ENCODE measurements at places on chromosomes 11 and 22. TPM values are rescaled to one million over a fixed set of nuclear protein-coding genes. Genes with fewer than 3 reads are reported as not detected.

Gene IGSF22
- total RNA-seq, result 4.2 TPM

Gene MMP10
- total RNA-seq, result not detected

Gene CHID1
- 30.5 TPM for total RNA-seq

Gene PTGDR2
- total RNA-seq, result 0.62 TPM

Gene PANX3
- 0.04 TPM for total RNA-seq

Gene FGF3
- 0.09 TPM for total RNA-seq

Gene POU2AF1
- total RNA-seq, result 0.04 TPM

Gene KREMEN1
- 44.9 TPM for total RNA-seq

DNA sequence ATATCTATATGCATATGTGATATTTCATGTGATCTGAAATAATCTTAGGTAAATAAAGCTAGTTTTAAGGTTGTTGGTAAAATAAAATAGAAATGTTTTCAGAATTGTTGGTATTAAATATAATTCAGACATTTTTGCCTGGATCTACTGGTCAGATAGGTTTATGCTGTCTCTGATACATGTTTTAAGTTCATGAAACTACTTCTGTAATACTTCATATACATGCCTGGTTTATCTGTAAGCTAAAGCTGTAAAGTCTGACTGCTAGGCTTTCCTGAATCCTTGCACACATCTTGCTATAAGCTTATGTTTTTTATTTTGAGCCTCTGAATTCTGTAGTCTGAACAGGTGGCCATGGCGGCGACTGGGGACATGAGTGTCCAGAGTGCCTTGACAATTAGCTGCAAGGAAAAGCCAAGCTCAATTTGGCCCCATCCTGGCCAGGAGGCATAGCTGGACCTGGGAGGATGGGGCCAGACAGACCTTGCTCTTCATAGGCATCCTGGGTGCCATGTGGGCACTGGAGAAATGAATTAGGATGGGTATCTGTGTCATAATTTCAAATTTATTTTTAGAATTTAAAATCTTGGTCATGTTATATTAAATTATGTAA, 241.0 kb upstream of the UBASH3B start:
- no peak for DNase-seq

- DNase-seq, result no peak
Measured at GRCh38 chr22:29244785-29245625, 22.8 kb downstream of the RHBDD3 start.

DNA sequence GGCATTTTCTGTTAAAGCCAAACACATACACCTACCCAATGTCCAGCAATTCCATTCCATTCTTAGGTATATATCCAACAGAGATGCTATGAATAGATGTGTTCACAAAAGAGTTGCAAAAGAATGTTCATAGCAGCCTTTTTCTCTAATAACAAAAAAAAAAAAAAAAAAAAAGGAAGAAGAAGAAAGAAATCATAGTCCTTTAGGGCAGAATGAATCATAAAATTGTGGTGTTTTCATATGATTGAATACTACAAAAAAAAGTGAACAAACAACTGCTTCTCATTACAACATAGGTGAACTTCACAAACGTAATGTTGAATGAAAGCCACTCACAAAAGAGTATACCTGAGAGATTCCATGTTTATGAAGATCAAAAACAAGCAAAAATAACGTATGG, 66.8 kb upstream of the GRK3 start:
- no peak for DNase-seq

DNA sequence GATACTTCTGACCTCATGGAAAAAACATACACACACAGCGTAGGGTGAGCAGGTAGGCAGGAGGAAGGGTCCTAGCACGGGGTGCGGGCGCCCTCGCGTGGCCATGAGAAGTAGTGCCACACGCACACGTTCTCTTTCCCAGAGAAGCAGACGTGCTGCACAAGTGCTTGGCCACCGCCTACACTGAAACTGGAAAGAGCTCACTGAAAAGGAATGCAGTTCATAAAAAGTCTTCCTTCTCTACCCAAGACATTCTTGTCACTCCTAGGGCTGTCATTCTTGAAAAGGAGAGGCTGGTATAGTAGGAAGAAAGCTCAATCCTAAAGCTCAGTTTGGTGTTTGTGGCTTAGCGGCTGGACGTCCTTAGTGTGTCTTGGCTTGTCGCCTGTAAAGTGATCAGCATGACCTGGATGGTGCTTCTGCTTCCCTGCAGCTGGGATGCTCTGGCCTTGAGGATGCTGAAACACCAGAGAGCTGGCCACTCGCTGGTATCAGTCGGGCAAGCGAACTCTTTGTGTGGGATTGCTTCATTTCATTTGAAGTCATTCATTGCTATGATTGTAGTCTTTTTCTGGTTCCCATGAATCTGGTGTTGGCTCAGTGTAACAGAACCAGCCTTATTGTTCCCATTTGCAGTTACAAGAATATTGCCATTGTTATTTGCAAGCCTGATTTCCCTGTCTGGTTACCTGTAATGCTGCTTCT, 303.8 kb downstream of the NTM start:
- DNase-seq, result peak; percentile 86

- DNase-seq, result no peak
Measured at GRCh38 chr22:38049812-38050619, 7.2 kb upstream of the PICK1 start.

DNA sequence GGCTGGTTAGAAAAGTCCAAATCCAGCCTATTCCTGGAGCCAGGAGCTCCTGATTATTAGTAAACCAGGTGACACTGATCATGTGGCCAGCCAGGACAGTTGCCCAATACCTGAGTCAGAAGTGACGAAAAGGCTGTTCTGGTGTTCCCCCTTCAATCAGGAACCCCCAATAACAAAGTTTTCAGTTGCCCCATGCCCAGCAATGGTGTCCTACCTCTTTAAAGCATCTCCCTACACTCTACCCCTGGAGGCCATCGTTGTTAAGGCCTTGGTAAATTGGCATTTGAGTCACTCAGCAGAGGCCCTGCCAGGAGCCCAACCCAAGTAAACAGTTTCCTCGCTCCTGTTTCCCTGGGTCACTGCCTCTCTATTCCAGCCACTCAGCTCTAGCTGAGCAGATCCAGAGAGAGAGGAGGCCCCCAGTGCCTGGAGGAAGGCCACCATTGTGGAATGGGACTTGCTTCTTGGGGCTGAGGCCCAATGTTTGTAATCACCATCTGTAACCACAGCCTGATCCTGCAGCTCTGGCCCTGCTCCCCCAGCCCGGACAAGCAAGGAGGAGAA, 25.0 kb downstream of the ARHGAP1 start:
- peak; percentile 76 for DNase-seq

DNA sequence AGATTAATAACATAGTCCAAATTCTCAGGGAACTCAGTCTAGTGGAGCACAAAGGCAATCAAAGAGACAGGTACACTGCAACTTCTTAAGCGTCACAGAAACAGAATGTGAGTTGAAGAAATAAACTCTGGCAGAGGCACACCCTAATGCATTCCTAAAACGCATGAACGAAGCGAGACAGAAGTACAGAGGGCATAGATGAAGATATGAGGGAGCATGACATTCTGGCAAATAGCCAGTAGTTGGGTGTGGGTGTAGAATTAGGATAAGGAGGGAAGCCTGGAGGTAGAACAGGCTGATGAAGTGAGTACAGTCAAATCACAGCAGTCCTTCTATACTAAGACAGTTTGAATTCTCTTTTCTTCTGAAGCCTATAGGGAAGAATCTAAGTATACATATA, 838.7 kb upstream of the API5 start:
- DNase-seq, result no peak

GRCh38 chr11:65315204-65315865, 669 bp downstream of the CDC42EP2 start:
- DNase-seq, result peak; percentile 90

DNA sequence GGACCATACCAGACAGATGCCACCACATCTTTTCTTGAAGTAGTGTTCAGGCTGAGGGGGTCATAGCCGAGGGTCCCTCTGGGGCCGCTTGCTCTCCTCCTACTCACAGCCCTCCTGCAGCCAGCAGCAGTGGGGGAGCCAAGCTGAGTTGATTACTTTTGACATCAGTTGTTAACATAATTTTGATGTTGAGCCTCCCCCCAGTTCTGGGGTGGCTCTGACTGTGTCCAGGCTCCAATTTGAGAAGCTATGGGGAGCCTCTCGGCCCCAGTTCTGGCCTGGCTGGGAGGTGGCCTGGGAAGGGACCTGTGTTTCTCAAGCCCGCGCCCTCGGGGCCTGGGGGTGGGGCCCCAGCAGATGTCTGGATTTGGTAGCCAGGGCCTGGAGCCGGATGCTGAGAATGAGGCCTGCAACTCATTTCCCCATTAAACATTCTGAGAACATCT, 47.9 kb downstream of the KCNQ1OT1 start:
- DNase-seq, result peak; percentile 90

DNA sequence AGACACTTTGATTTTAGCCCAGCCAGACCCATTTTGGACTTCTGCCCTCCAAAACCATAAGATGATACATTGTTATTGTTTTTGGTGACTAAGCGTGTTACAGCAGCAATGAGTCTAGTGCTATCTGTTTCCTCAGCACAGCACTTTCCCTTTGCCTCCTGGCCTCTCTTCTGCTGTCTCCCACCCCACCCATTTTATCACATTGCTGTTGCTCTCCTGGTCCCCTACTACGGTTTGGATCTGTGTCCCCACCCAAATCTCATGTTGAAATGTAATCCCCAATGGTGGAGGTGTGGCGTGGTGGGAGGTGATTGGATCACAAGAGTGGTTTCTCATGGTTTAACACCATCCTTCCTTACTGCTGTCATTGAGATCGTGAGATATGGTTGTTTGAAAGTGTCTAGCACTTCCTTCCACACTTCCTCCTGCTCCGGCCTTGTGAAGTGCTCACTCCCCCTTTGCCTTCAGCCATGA, 59.8 kb upstream of the CD82 start:
- no peak for DNase-seq

DNA sequence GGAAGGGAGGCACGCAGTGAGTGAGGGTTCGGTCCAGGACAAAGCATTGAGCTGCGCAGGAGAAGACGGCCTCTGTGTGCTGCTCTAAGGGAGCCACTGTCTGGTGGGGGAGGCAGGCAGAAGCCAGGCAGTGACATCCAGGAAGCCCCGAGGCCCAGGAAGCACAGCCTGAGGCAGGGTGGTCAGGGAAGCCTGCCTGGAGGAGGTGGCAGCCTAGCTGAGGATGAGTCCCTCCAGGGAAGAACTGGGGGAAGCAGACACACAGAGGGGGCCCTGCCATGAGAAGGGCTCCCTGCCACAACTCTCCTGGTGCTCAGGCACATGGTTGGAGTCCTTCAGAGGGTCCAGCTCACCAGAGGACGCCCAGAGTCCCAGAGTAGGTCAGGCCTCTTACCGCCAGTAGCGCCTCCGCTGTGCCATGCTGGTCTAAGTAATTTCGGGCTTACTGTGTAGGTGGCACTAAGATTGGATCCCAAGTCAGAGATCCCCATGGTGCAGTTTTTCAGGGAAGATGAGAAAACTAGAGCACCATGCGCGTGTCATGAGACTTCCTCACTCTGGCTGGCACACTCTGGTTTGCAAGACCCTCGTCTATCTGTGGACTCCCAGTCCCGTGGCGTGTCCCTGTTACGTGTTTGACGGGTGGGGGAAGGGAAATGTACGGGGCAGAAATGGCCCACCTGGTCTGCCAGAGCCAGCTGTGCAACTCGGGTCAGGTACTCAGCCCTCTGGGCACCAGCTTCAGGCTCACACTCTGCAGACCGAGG, 887.2 kb downstream of the BRD1 start:
- no peak for DNase-seq

GRCh38 chr11:86396396-86396795, 21.7 kb downstream of the CCDC81 start:
- no peak for DNase-seq

GRCh38 chr11:100930185-100930778, 199.3 kb downstream of the PGR start:
- DNase-seq, result peak; percentile 88

DNA sequence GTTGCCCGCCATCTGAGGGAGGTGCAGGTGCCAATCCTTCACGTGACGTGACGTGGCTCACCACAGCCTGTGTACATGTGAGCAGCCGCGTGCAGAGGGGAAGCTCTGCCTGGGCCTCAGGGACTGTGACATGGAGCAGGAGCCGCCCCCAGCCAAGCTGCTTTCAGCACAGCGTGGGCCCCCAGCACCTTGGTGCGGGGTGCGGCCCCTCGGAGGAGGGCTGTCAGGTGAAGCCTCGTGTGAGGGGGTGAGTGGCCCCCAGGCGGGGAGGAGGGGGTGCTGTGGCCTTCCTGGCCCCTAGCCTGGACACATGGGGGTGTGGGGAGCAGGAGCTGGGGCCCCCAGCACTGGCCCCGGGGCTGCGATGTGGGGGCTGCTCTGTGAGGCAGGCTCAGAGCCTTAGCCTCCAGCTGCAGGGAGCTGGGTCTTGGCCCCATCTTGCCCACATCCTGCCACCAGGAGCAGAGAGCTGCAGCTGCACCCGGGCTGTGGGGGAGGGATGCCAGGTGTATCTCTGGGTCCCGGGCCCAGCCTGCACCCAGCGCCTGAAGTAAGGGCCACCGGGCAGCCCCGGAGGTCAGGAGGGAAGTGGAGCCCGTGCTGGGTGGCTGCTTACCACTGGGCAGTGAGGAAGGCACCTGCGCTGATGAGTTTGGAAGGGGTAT, at the start of gene ADORA2A:
ADORA2A (plus strand) TSS at position 100 of the 665 bp plus-strand sequence. CDS start 5,806 bp downstream, outside the sequence.
- DNase-seq, result no peak

DNA sequence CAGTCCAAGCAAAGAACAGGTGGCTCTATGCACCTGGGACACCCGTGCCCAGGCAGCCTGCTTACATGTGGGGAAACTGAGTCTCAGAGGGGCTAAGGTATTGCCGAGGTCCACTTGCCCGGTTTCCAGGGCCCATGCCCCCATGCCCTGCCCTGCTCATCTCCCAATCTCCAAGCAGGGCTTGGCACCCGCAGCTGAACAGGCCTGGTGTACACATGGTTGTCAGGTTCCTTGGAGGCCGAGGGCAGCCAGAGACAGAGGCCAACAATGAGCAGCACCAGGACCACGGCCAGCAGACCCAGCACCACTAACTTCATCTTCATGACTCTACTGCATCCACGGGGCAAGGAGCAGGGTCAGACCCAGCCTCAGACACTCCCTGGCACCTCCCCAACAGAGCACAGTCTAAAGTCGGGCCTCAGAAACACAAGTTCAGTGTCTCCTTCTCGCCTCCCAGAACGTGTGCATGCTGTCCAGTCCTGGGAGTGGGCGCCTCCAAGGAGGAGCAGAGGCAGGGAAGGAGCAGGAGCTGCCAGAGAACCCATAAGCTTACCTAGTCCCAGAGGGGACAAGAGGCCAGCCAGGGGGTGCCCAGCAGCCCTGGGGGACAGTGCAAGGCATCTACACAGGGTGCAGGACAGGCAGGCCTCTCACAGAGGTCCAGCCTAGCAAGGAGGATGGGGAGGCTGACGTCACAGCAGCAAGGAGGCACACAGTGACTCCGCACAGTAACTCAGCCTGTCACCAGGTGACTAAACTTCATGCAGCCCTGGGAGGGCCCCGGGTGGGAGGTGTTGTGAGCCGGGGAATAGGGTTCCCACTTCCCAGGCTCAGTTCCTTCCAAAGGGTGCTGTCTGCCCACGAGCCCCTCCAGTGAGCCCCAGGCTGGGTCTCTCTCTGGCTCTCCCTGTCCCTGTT, 20.2 kb upstream of the RGL4 start:
- no peak for DNase-seq

- DNase-seq, result no peak
Measured at GRCh38 chr11:66158156-66158555, 88.1 kb downstream of the PACS1 start.

DNA sequence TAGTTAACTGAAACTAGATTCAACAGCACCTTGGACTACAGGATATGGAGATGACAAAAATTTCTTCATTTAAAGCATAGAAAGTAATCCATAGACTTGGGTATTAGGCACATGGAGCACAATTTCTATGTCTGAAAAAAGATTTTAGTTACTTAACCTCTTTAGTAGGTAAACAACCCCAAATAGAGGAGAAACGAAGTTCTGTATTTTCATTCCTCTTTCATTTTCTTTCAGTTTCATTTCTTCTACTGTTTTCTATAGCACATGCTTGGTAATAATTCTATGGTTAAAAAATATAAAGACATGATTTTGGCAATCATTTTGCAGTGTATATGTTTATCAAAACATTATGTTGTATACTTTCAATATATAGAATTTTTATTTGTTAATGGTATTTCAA, 99.5 kb downstream of the CASP12 start:
- no peak for DNase-seq

All from muscle of leg (tissue), 16 donors.